ENCODE measurements at places on chromosomes 2 and 18.

DNA sequence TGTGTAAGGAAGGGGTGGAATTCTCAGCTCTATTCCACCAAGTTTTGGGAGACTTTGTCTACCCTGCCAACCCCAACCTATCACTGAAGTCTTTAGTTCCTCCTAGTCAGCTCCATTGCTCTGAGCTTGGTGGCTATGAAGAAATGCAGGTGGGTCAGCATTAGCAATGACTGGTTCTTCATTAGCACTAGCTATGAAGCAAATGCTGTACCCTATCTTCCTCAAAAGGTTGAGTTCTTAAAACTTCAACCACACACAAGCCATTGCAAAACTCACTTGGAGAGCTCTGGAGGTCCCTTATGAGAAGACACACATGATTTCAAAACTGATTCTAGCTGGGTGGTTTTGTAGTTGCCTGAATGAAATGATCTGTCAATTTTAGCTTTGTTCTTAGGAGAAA lies 193.8 kb downstream of the IKZF2 start:
- no peak for DNase-seq

DNA sequence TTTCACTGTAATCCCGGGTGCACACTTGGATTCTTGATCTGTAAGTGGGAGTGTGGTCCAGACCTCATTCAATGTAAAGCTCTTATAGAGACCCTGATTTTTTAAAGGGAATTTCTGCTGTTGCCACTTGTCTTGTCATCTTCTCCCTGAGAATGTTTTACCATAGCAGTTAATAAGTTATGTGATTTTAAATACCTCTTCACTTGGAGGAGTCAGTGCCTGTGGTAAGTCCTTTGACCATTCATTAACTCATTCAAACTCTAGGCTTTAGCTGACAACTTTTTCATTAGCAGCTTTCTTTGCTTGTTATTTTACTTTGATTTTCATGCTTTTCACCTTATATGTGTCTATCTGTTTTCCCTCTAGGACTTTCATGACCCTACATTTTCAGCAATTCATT lies 51.3 kb downstream of the FMNL2 start:
- DNase-seq, result no peak

DNA sequence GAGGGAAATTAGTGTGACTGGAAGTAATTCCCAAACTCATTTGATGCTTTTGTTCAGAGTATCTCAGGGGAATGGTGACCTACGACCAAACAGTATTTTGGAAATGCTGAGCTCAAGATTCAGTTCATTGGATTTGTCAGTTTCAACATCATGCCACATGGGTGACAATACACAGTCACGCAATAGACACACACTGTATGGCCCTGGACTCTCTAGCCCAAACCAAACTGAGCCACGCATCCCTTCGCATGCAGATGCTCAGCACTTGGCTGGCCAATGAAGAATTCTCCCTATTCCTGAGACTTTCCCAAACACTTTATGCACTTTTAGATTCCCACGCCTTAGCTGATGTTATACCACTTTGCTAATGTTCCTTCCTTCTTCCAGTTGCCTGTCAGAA lies 10.0 kb downstream of the PDE1A start:
- no peak for DNase-seq

GRCh38 chr18:43819397-43819796 lies 542.1 kb upstream of the SYT4 start:
- no peak for DNase-seq

GRCh38 chr2:3505771-3506170 lies 13.6 kb downstream of the ADI1 start:
- no peak for DNase-seq
